ENCODE measurements at places on chromosomes 7 and 10. TPM values are rescaled to one million over a fixed set of nuclear protein-coding genes. Genes with fewer than 3 reads are reported as not detected.

Gene CCDC172
- not detected for total RNA-seq

DNA sequence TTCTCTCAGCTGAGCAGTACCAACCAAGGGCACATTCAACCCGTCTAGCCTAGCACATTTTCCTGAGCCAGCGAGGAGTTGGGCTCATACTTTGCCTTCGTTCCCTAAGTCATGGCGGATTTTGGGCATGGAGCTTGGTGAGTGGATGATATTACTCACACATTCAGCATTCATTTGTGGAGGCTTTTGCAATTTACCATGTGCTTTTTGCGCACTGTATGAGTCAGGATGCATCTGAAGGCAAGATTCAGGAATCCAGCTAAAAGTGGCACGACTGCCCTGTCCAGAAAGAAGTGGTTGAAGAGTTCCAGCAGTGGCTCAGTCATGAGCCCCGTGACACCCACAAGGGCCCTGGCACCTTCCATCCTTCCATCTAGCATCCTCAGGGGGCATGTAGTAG, 24.2 kb upstream of the MGMT start:
- no peak for ATAC-seq

Gene IGFBP1
- not detected for total RNA-seq

Gene ITPRID1
- total RNA-seq: 0.28 TPM

Gene PNLIPRP1
- not detected for total RNA-seq

DNA sequence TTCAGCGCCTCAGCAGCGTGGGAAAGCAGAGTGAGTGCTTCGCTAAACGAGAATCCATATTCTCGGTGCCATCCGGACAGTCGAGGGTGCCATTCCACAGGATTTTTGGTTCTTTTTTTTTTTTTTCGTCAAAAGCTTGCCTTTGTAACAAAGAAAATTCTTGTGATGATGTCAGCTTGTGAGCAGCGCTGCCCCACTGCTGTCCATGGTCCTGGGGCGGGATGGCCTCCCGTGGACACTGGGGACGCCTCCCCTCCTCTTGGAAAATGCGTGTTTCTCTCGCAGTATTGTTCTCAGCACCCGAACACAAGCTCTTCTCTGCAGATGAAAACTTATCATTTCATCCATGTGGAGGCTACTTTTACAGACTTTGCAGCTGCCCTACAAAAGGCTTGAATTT, 477.4 kb downstream of the TCERG1L start:
- no peak for ATAC-seq

DNA sequence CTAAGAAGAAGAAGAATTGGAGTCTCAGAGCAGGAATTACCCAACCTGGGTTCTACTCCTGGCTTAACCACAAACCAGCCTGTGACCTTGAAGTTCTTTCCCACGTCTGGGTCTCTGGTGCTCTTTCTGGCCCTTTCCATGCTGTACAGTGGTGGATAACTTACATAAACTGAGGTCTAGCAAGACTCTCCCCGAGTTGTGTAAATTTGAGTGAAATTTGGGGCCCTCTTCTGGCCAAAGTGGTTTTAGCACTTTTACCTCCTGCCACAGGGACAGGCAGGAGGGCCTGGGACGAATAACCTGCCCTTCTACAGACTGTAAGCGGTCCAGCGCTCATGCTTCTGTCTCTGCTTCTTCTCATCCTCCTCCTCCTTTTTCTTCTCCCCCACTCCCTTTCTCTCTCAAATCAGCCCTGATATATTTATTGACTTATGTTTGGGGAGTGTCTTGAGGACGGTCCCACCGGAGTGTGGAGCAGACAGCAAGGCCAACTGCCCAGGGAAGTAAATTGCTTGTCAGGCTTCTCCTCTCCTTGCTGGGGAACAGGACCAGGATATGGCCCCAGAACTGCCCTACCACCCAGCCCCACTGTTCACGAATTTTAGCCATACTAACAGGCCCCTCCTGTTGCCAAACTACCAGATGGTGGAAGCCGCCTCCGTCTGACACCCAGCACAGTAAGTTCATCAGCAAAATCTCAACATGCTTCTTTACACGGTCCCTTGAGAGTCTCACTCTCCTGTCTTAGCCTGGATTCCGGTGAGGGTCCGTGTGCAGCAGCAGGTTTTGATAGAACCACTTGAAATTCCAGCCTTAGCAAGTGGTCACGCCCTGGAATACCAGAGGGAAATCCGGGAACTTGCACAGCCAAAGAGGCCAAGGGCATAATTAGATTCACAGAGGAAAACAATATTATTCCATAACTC, 4.0 kb upstream of the SH3PXD2A start:
- peak; percentile 58 for ATAC-seq

DNA sequence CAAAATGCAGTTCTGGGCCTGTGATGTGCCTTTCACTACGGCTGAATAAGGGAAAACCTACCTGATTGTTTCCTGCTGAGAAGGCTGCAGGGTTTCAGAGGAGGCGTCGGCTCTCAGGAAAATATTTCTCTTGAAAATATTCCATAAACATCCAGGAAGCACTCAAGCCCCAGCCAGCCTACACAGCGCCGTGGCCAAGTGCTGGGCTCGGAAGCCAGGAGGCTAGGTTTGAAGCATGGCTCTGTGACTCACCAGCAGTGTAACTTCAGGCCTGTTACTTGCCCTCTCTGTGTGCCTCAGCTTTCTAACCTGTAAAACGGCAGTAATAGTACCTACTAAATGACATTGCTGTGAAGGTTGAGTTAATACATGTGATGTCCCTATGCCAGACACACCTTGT, 399.1 kb downstream of the GATA3 start:
- ATAC-seq: peak; percentile 83

- ATAC-seq: no peak
Measured at GRCh38 chr7:76233538-76234281, 32.0 kb downstream of the SRRM3 start.

DNA sequence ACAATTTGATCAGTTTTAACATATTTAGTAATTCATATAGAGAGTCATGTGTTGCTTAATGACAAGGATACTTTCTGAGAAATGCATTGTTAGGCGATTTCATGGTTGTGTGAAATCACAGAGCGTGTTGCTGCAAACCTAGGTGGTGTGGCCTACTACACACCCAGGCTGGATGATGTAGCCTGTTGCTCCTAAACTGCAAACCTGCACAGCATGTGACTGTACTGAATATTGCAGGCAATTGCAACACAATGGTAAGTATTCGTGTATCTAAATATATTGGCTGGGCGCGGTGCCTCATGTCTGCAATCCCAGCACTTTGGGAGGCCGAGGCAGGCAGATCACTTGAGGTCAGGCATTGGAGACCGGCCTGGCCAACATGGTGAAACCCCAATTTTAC, 73.7 kb upstream of the BAIAP2L1 start:
- peak; percentile 99 for ATAC-seq

DNA sequence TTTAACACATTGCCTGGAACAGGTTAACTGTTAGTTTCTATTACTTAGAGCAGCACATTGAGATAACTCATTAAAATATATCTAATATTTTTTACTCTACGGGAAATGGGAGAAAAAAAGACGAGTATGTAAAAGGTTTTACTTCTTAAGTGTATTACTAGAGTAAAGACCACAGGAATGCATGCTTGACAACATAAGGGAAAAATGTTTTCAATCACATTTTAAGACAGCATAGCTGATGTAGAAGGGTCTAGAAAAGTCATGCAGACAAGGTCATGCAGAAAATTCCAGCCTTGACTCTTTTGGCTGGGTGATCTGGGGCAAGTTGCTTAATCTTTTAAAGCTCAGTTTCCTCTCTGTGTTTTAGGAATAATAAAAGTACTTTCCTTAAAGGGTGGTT, 806.2 kb downstream of the CNTNAP2 start:
- ATAC-seq: no peak

DNA sequence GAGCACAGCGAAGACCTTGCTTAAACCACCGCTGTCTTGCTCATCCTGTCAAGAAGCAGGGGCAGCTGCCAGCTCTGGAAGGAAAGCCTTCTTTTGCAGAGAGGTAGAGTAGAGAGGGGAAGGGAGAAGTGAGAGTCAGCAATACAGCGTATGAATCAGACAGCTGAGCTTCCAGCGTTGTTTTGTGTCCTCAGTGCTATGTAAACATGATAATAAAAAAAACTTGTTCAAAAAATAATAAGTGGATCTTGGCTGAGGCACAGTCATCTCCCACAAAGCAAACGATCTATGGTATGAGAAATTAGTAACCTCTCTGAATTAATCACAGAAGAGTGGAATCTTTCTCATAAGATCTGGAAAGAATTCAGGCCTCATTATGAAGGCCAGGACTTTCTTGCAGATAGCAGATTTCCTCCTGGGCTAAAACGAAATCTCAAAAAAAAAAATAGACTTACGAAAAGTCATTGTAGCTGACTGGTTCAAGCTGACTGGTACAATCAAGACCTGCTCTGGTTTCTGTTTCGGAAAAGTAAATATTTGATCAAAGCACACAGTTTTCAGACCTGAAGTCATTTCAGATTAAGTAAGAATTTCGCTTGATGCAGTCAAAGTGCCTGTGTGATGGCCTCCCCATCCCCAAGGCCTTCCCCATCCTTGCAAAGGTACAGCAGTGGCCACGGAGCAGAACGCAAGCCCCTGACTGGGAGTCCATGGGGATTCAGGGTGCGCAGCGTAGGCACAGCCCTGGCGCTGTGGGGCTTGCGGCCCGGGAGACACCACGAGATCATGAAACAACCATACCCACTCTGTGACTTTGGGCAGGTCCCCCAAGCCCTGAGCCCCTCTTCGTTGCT, 29.4 kb downstream of the CHST15 start:
- peak; percentile 78 for ATAC-seq

Gene CDK1
- total RNA-seq: 25.2 TPM

DNA sequence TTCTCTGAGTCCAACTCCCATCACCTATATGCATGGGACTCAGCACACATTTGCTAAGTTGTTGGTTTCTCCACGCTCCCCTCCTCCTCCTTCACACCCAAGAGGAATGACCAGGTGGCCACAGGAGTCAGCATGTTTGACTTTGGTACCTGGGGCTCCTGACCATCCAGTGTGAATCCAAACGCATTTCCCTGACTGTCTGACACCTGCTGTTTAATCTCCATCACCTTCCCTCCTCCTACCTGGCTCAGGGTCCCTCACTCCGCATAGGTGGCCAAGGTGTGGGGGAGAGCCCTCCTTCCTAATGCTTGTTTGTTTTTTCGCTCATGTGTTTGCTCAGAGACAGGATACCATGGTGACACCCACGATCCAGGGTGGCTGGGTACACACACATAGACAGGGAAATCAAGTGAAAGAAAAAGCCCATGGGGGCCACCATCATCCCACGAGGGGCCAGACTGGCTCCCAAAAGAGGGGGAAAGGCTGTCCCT, 194.9 kb downstream of the KCNMA1 start:
- ATAC-seq: no peak

- ATAC-seq: no peak
Measured at GRCh38 chr10:113767222-113767621, 15.7 kb downstream of the PLEKHS1 start.

Gene HECW1
- total RNA-seq: 0.40 TPM

DNA sequence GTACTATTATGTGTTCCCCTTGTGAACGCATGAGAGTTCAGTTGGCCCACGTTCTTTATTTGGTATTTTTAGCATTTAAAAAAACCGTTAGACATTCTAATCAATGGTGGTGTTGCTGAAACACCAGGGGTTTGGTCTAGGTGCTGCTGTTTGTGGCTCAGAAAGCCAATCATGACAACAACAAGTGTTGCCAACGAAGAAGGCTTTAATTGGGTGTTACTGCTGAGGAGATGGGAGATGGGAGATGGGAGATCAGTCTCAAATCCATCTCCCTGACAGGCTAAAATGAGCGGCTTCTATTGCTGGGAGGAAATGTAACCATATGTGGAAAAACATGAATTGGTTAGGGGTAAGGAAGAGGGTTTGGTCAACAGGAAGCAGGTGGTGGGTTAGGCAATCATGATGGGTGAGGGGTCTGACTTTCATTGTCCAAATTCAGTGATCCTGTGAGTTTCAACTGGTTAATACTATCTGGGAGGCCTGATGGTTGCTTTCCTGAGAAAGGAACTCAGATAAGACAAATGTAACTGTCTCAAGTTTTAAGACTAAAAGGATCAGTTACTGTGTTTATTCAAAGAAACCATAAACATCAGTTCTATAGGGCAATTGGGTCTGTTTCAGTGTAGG, 4.6 kb upstream of the ZNF425 start:
- ATAC-seq: no peak

DNA sequence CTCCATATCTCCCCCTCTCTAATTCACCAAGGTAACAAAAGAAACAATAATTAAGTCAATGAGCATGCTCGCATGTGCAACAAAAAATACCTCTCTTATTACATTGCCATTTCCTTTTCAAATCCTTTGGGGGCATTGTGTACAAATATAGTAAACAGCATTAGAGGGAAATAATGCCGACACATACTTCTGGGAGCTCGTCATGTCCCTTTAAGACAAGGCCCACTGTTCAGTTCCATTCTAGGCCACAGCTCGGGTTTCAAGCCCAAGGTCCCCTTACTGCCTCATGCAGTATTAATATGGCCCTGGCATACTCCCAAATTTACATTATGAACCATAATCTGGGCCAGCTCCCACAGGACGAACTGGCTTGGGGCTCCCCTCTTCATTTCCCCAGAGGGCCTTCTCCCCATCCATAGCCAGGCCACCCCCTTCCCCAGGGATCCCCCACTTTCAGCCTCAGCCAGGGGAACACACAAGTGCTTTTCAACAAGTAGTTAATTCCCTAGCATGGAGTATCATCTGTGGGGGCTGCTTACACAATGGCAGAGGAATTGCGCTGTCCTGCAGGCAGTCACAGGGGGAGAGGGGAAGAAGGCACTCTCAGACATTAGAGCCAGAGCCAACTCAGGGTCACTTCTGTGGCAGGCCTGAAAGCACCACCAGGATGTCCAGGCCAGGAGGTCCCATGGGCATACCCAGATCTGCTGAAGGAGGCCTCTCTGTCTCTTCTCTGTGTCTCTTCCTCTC, 110.6 kb downstream of the KCNMA1 start:
- ATAC-seq: no peak

DNA sequence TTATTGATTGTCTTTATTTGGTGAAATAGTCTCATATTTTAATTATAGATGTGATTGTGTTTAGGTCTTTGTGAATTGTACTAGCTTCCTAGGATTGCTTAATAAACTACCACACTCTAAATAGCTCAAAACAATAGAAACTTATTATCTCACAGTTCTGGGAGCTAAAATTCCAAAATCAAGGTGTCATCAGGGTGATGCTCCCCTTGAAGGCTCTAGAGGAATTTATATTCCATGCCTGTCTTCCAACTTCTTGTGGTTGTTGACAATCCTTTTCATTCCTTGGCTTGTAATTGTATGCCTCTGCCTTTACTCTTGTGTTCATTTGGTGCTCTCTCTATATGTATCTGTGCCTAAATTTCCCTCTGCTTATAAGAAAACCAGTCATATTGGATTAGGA, 155.3 kb upstream of the AKR1E2 start:
- peak; percentile 32 for ATAC-seq

Gene AGR3
- not detected for total RNA-seq

DNA sequence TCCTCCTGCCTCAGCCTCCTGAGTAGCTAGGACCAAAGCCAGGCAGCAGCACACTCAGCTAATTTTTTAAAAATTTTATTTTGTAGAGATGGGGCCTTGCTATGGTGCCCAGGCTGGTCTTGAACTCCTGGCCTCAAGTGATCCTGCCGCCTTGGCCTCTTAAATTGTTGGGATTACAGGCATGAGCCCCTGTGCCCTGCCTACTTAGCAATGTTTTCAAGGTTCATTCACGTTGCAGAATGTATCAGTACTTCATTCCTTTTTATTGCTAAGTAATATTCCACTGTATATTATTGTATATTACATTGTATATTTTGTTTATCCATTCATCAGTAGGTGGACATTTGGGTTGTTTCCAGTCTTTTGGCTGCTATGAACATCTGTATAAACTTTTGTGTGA, 44.2 kb downstream of the PUS7 start:
- ATAC-seq: no peak

All from esophagus mucosa (tissue), 1 donor.